ENCODE measurements at places on chromosomes 7 and 10. TPM values are rescaled to one million over a fixed set of nuclear protein-coding genes. Genes with fewer than 3 reads are reported as not detected.
A peak's percentile ranks its signal among the peaks of the same experiment; 100 is the strongest.

The AKR1C3 gene
- total RNA-seq = 0.75 TPM

The SUN3 gene
- total RNA-seq = not detected

GRCh38 chr7:54632696-54633095 is 90.5 kb downstream of the VSTM2A start:
- no peaks in the 10 kb centered on the region for H3K27me3 ChIP-seq
- H3K36me3 ChIP-seq = no peaks in the 10 kb centered on the region
- DNase-seq = no peak
- no peak overlapping the region for H3K4me3 ChIP-seq
- H3K27ac ChIP-seq = no peak overlapping the region
- no peaks in the 10 kb centered on the region for H3K4me1 ChIP-seq

The GHRHR gene
- not detected for total RNA-seq

DNA sequence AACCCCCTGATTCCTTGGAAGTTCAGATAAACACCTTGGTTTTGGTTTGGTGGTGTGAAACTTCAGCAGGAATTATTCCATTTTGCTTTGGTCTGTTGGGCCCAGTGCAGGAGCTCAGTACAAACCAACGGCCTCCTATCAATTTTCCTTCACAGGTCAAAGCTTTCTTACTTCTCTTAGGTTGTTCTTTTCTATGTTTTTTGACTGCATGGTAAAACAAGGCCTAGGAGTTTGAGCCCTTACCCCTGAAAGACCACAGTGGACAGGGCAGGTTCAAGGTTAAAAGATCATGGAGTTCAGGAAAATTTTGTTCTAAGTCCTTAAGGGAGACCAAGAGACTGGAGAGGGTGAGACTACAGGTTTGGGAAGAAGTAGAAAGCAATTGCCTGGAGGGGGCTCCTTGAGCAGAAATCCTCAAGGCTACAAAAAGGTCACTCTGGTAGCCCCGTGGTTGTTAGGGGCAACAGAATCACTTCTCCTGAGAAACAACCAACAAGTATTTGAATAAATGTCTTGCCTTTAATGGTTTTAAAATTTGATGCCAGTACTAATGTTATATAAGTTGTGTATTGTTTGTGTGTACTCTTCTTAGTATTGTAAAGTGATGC is 40.9 kb upstream of the FHIP2A start:
- H3K27ac ChIP-seq = peak overlapping the region; percentile 59
- peaks cover 5% of the 10 kb centered on the region for H3K4me1 ChIP-seq
- H3K27me3 ChIP-seq = peaks cover 3% of the 10 kb centered on the region
- no peaks in the 10 kb centered on the region for H3K36me3 ChIP-seq

GRCh38 chr7:131797841-131798240 is 241.4 kb upstream of the PODXL start:
- no peak overlapping the region for H3K4me3 ChIP-seq
- no peaks in the 10 kb centered on the region for H3K4me1 ChIP-seq
- H3K36me3 ChIP-seq = no peaks in the 10 kb centered on the region
- no peak for DNase-seq

GRCh38 chr10:44386546-44387052 is 1.7 kb upstream of the CXCL12 start:
- peak; percentile 61 for DNase-seq
- peaks cover 3% of the 10 kb centered on the region for H3K4me1 ChIP-seq
- H3K27me3 ChIP-seq = peaks cover 31% of the 10 kb centered on the region
- H3K36me3 ChIP-seq = no peaks in the 10 kb centered on the region
- H3K27ac ChIP-seq = no peak overlapping the region

GRCh38 chr7:114478384-114478783 is 63.8 kb downstream of the FOXP2 start:
- no peak for DNase-seq
- no peaks in the 10 kb centered on the region for H3K27me3 ChIP-seq
- no peaks in the 10 kb centered on the region for H3K36me3 ChIP-seq
- no peaks in the 10 kb centered on the region for H3K4me1 ChIP-seq

GRCh38 chr10:543862-544822 is 145.3 kb downstream of the DIP2C start:
- no peaks in the 10 kb centered on the region for H3K36me3 ChIP-seq
- H3K27ac ChIP-seq = no peak overlapping the region
- H3K4me3 ChIP-seq = no peak overlapping the region
- no peak for DNase-seq
- no peaks in the 10 kb centered on the region for H3K4me1 ChIP-seq

GRCh38 chr7:8251195-8251594 is 10.8 kb downstream of the ICA1 start:
- no peak for DNase-seq
- H3K4me1 ChIP-seq = no peaks in the 10 kb centered on the region
- H3K27me3 ChIP-seq = peaks cover 12% of the 10 kb centered on the region
- H3K36me3 ChIP-seq = no peaks in the 10 kb centered on the region
- H3K27ac ChIP-seq = no peak overlapping the region

DNA sequence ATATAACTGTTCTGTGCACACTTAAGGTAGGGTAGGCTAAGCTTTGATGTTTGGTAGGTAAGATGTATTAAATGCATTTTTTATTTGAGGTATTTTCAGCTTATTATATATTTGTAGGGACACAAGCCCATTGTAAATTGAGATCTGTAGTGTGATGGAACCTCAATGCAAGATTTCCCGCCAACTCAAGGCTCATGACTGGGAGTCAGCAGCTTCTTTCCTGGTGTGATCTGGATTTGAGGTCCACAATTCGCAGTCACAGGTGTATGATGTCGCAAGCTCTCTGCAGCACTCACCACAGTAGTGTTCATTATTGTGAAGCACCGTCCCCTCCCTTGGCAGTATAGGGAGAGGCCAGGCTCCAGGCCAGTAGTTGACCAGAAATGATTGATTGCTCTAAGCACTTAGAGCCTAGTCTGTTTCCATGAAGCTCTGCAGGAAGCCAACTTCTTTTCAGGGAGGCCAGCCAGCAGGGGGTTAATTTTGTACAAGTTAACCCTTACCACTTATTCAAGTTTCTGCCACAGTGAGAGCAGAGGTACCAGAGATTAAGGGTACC is 54.9 kb downstream of the SEM1 start:
- DNase-seq = no peak
- no peaks in the 10 kb centered on the region for H3K36me3 ChIP-seq
- no peak overlapping the region for H3K4me3 ChIP-seq
- H3K27ac ChIP-seq = no peak overlapping the region

- H3K4me1 ChIP-seq = peaks cover 6% of the 10 kb centered on the region
- H3K27ac ChIP-seq = no peak overlapping the region
- H3K27me3 ChIP-seq = peaks cover 65% of the 10 kb centered on the region
- H3K4me3 ChIP-seq = no peak overlapping the region
- DNase-seq = no peak
These were observed 10.6 kb upstream of the EMX2 start for GRCh38 chr10:117532003-117532385.

- no peak overlapping the region for H3K4me3 ChIP-seq
- DNase-seq = no peak
- H3K36me3 ChIP-seq = peaks cover 24% of the 10 kb centered on the region
- no peaks in the 10 kb centered on the region for H3K27me3 ChIP-seq
- H3K27ac ChIP-seq = no peak overlapping the region
These were observed 2.8 kb upstream of the CLDN15 start for GRCh38 chr7:101240226-101241014.

- no peak overlapping the region for H3K4me3 ChIP-seq
- no peaks in the 10 kb centered on the region for H3K4me1 ChIP-seq
- peaks cover 5% of the 10 kb centered on the region for H3K27me3 ChIP-seq
- H3K27ac ChIP-seq = no peak overlapping the region
- H3K36me3 ChIP-seq = no peaks in the 10 kb centered on the region
These were observed 67.5 kb downstream of the STRA8 start for GRCh38 chr7:135300913-135301765.

DNA sequence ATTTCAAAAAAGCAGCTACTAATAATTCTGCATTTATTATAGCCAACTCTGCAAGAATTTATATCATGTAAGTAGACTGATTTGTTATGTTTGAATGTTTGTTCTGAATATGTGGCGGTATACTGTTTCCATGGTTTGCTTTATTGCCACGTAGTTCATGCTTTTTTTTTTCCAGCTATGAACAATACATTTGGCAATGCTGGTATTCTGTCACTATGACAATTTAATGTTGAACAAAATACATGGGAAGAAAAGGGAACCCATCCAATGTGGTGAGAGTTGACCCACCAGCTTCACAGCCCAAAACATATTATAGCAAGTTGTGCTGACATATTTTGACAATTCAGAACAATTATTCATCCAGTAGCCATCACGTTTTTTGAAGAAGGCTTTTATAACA is 145.6 kb downstream of the CCDC71L start:
- H3K4me1 ChIP-seq = peaks cover 5% of the 10 kb centered on the region
- no peak overlapping the region for H3K4me3 ChIP-seq
- H3K27ac ChIP-seq = no peak overlapping the region
- DNase-seq = no peak

The UPK3B gene
- 1.1 TPM for total RNA-seq

The SAP25 gene
- total RNA-seq = 13.1 TPM

The TYW1B gene
- total RNA-seq = 3.5 TPM

The GNAT3 gene
- total RNA-seq = not detected

DNA sequence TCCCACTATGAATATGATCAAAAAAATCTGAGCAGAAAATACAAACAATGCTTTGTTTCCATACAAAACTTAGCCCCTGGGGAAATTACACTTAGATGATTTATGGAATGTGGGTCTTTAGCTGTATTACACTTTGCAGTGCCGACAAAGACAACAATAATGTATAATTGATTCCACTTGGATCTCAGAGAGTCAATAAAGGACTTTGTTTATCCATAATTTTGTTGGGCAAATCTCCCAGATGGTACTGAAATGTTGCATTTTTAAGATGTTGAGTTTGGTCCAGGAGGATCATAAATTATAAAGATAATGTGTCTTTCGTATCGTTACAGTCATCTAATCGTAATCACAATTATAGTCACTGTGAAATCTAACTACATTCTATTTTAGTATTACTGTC is 66.9 kb upstream of the DOCK1 start:
- DNase-seq = no peak
- H3K27me3 ChIP-seq = no peaks in the 10 kb centered on the region
- H3K36me3 ChIP-seq = no peaks in the 10 kb centered on the region

The HABP2 gene
- not detected for total RNA-seq

Data from activated CD4-positive, alpha-beta T cell treated with anti-CD3 and anti-CD28 coated beads for 36 hours (primary cell).